ENCODE measurements at places on chromosomes 4 and X.

GRCh38 chr4:46950826-46951225 lies 41.8 kb upstream of the COX7B2 start:
- no peak for DNase-seq

DNA sequence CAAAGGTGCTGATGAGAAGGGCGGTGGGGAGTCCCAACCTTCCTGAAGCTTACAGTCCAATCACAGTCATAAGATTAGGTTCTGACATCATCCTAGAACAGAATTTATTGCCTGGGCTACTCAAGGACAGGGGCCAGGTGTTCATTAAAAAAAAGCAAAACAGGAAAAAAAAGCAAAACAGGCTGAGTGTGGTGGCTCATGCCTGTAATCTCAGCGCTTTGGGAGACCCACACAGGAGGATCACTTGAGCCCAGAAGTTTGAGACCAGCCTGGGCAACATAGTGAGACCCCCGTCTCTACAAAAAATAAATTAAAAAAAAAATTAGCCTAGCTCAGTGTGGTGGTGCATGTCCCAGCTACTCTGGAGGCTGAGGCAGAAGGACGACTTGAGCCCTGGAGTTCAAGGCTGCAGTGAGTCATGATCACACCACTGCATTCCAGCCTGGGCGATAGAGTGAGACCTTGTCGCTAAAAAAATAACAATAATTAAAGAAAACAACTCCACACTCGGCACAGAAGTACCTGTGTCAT lies 3.0 kb downstream of the RAB9A start:
- DNase-seq, result no peak

GRCh38 chr4:87633243-87633642 lies 16.8 kb upstream of the DMP1 start:
- DNase-seq, result peak; percentile 54

DNA sequence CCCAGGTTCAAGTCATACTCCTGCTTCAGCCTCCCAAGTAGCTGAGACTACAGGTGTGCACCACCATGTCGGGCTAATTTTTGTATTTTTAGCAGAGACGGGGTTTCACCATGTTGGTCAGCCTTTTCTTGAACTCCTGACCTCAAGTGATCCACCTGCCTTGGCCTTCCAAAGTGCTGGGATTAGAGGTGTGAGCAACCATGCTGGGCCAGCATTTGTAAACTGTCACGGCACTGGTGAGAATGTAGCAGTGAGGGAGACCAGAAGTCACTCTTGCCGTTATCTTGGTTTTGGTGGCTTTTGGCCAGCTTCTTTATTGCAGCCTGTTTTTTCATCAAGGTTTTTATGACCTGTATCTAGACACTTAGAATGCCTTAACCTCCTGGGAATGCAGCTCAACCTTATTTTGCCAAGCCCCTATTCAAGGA lies 22.4 kb downstream of the PCDH18 start:
- peak; percentile 1 for DNase-seq

- DNase-seq, result no peak
Measured at GRCh38 chr4:15925830-15926229, 12.7 kb downstream of the FGFBP1 start.

DNA sequence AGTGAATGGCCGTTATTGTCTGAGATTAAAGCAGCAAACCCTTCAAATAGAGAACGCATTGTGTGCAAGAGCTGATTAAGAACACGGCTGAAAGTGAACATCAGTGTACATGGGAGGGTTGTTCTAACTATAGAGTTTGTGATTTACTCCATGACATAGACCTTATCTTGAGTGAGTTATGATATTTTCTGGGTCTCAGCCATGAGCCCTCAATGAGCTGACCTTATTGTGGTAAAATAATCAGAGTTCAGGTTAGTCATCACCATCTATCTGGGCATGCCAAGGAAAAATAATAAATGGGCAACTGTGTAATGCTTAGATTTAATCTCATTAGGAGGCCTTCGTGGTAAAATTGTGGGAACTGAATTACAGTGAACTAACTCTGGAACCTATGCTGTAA lies 33.2 kb upstream of the CLDN24 start:
- peak; percentile 6 for DNase-seq

DNA sequence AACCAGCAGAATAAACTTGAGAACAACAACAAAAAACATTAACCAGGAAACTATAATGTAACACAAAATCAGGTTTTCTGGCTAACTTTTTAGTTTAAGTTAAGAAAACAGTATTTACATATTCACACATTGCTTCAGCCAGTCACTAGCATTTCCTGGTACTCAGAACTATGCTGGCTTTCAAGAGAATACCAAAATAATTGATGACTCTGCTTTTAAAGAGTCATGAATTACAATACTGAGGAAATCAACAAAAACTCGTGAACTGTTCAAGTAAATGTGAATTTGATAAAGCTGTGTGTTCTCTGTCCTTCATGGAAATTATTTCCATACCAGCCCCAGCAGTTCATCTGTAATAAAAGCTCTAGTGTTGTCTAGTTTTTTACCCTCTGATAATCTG lies 27.4 kb downstream of the PRSS12 start:
- DNase-seq, result no peak

- peak; percentile 30 for DNase-seq
Measured at GRCh38 chr4:15005474-15006115, 3.3 kb downstream of the CPEB2 start.

DNA sequence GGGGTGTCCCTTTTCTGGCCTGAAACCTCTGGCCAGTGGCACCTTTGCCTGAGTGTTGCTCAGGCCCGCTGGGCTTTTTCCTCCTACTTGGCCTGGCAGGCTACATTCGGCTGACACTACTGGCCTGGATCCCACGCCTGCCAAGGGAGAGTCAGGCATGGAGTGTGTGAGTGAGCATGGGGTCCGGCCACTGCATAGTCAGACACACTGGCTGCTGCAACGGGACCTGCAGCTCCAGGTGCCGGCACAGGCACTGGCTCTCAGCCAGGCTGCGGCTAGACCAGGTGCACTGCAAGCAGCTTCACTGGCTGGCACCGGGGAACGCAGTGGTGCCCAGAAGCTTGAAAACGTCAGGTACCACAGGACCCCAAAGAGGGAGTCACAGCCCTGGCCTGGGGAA lies 434.9 kb downstream of the ARHGAP24 start:
- no peak for DNase-seq

DNA sequence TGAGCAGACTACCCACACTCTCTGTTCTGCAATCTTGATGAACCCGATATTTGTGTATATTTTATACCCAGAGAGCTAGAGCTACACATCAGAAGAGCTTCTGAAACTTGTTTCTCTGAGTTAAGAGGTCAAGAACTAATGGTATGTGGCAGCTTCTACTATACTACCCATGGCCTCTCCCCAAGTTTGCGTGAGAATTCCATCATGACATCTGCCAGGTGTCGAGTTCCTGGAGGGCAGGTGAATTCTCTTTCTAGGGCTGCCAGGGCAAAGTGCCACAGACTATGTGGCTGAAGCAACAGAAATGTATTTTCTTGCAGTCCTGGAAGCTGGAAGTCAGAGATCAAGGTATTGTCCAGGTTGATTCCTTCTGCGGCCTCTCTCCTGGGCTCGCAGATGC lies 4.4 kb downstream of the SORCS2 start:
- no peak for DNase-seq

GRCh38 chr4:139900964-139901376 lies 235.4 kb downstream of the MGST2 start:
- DNase-seq, result no peak

DNA sequence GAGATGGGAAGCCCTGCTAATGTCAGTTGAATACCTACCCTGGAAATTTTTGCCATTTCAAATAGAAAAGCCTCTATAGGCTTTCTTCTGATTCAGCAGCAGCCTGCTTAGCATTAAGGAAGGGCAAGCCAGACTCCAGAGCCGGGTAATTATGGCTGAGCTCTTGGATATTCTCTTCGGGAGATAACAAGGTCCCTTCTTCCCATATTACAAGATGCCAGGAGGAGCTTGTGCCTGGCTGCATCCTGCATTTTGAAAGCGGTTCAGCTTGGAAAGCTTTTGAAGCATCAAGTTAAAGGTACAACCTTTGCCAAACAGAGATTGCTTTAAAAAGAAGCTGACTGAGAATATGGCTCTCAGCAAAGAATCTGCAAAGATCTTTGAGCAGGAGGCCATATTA lies 399.6 kb upstream of the RPS6KA3 start:
- DNase-seq, result no peak

- DNase-seq, result peak; percentile 77
Measured at GRCh38 chr4:145843148-145843547, 95.5 kb downstream of the ZNF827 start.

- no peak for DNase-seq
Measured at GRCh38 chr4:53895137-53895536, 169.3 kb downstream of the CHIC2 start.

GRCh38 chr4:160318567-160319220 lies 1215.8 kb downstream of the RAPGEF2 start:
- no peak for DNase-seq

DNA sequence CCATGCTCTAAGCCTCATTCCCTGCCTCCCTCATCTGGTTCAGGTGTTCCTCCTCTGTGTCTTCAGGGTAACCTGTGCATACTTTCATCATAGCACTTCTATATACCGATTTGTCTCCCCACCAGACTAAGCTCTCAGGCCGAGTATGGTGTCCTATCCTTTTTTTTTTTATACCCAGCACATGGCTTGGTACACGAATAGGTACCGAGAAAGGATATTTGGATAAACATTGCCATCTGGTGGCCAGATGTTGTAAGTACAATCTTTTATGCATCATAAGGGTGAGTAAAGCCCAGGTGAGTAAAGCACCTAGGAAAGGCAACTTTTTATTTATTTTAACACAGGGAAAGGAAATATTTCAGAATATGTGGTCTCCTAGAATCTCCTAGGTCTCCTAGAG lies 68.4 kb downstream of the MID2 start:
- DNase-seq, result peak; percentile 66

Measured in adipocyte (in vitro differentiated cells).